ENCODE measurements at places on chromosomes 11 and 22.

DNA sequence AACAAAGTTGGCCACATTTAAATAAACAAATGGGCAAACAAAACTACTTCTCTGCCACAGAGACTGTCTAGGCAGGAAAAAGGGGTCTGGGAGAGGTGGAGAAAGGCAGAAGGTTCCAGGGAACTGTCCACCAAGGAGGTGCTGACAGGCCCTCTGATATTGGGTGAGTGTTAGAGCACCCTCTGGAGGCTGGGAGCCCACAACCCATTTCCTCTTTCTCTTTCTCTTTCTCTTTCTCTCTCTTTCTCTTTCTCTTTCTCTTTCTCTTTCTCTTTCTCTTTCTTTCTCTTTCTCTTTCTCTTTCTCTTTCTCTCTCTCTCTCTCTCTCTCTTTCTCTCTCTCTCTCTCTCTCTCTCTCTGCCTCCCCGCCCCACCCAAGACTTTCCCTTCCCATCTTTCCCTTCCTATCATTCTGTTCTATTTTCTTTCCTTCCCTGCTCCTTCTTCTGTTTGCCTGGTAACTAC lies 912.8 kb downstream of the DLG2 start:
- DNase-seq: peak; percentile 56

DNA sequence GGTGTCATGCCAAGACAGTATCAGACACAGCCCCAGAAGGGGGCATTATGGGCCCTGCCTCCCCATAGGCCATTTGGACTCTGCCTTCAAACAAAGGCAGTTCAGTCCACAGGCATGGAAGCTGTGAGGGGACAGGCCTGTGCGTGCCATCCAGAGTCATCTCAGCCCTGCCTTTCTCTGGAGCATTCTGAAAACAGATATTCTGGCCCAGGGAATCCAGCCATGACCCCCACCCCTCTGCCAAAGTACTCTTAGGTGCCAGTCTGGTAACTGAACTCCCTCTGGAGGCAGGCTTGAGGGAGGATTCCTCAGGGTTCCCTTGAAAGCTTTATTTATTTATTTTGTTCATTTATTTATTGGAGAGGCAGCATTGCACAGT lies 14.6 kb downstream of the IL10RA start:
- no peak for DNase-seq

DNA sequence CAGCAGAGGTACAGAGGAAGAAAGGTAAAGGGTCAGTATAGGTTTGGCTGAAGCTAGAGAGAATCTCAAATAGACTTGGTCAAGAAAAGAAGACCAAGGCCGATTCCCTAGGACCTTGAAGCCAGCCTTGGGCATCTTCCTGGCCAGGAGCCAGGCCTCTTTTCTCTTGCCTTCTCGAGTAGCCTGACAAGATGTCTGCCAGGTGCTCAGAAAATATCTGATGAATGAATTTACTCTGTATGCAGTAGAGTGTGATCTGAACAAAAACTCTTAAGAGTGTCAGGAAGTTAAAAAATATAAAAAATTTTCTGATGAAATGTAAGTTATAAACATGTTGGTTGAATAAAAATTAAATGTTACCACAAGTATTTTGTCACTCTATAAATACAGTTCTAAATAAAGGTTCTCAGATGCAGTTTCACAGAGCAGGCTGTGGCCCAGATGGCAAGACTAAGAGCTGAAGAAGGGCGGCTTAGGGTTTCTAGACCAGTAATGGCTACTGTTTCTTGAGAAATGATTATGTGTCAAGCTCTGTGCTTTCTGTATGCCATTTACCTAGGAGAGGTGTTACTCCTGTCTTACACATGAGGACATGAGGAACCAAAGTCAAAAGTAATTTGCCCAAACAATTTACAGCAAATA lies 98.1 kb downstream of the ATXN10 start:
- no peak for DNase-seq

- DNase-seq: no peak
These were observed 9.1 kb downstream of the GALR3 start for GRCh38 chr22:37832022-37832857.

DNA sequence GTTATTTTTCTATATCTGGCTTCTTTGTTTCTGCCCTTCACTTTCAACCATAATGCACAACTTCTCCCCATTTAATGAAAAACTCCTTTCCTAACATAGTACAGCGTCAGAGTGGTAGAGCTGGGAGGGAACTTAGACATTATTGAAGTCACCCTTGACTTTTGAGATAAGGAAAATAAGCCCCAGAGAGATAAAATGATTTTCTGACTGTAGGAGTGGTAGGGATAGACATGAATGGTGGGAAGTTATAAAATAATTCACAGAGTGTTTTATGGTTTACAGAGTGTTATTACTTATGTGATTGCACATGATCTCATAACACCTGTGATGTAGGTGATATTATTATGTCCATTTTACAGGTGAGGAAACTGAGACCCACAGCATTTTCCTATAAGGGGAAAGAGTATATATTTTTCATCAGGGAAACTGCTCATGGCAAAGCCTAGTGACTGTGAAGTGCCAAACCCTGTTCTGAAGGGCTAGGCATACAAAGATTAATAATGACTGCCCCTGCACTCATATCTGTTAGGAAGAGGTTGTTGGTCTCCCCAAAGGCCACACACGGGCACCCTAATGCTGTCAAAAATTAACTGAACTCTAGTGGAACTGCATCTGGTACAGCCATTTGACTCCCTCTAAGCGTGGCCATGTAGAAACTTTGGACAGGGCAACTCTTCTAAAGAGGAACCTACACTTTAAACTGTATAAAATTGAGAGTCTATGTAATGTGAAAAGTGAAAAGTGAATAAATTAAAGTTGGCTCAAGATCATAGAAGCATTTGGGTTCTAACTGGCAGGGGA lies 61.1 kb upstream of the PICALM start:
- DNase-seq: no peak

GRCh38 chr11:92192141-92192540 lies 32.5 kb upstream of the FAT3 start:
- no peak for DNase-seq

- DNase-seq: peak; percentile 9
These were observed 135.2 kb upstream of the C11orf58 start for GRCh38 chr11:16603245-16603644.

DNA sequence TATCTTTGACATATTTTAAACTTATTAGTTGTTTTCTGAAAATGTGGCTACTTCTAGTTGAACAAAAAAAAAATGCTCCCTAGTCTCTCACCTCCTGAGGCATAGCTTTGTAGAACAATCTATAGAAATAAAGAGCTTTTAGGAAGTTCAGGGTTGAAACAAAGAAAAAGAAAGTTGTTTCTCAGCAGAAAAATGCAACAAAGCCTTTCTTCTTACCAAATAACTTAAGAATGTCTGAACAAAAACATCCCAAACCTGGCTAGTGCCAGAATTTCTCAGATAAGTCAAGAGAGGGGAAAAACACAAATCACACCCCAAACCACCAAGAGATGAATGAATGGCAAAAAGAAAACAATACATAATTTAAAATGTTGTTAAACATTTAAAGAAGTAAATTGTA lies 114.1 kb downstream of the MAML2 start:
- DNase-seq: no peak

DNA sequence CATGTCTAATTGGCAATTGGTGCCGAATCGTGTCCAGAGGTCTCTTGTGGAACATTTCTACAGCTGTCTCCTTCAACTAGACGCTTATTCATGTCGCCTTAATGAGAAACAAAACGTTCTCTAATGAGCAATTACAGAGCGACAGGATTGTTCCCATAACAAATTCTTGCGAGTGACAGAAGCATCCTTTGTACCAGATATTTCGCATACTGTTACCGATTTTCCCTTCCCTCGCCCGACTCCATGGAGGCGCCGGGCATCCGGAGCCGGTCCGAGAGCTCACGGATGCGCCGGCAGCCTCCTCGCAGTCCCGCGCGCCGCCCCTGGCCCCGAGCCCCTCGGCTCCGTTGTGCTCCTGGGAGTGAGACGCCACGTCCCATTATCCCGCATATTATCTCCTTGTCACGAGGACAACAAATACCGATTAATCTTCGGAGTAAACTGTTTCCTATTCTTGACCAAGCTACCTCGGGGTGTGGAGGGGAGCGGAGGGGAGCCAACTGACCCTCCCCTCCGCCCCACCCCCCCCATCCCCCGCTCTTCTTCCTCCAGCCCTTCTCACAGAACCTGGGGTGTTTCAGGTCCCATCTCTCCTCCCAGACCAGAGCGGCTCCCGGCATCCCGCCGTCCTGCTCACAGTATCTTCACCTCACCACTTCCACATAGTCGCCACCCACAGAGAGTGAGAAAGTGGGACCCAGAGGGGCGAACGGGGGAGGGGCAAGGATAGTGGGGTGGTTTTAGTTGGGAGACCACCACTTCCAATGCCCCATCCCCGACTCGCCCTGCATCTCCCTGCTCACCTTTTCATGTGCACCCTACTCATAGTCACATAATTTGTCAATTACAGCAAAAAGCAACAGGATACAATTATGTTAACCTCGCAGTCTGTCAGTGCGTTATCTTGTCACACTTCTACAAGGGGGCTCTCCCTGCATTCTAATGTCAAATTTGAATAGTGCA lies 11.4 kb downstream of the PAX6 start:
- peak; percentile 34 for DNase-seq

DNA sequence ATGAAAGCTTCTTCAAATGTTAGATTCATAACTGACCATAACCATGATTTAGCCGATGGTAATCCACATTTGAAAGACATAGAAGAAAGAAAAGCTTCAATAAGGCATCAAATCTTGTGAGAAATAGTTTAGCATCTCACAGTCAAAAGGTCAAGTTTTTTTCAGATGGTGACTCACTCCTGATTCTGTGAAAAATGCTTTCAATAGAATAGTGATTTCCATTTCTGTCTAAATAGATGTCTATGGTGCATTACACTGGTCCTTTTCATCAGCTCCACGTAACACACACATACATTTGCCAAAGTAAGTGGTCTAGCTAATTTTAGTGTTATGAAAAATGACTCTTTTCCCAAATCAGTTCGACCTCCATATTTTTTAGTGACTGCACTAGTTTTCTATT lies 139.2 kb downstream of the LRRC4C start:
- no peak for DNase-seq

- DNase-seq: no peak
These were observed 13.1 kb downstream of the TAF1D start for GRCh38 chr11:93727985-93728791.

- DNase-seq: peak; percentile 91
These were observed 1.6 kb upstream of the MCAM start for GRCh38 chr11:119318240-119319135.

DNA sequence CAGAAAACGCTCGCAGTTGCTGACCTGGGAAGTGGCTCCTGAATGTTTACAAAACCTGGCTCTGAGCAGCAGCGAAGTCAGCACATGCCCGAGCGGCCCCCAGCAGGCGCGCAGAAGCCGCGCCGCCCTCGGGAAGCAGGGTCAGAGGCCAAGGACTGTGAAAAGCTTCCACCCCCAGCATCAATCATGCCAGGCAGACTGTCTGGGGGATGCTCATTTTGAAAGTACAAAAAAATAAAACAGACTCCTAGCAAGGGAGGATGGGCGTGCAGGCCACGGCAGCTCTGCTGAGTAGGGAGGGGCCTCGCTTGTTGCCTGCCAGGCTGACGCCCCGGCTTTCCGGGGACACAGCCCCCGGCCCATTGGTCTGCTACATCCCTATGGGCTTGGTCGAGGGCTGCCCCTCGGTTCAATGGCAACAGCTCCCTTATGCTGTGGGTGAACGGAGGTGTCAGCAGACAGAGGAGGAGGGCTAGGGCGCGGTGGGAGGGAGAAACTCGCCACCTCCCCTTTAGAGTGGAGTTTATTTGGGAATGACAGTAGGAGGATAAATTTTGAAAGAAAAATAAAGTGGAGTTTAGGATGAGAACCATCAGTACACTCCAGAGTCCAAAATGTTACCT lies 37.7 kb upstream of the GNB1L start:
- DNase-seq: peak; percentile 77

Measured in GM20000 (cell line).